Fibroblast of skin of back (primary cell): ENCODE measurements at places on chromosomes 7 and 10.

GRCh38 chr10:35895331-35895730 lies 253.2 kb upstream of the FZD8 start:
- peak; percentile 58 for DNase-seq

DNA sequence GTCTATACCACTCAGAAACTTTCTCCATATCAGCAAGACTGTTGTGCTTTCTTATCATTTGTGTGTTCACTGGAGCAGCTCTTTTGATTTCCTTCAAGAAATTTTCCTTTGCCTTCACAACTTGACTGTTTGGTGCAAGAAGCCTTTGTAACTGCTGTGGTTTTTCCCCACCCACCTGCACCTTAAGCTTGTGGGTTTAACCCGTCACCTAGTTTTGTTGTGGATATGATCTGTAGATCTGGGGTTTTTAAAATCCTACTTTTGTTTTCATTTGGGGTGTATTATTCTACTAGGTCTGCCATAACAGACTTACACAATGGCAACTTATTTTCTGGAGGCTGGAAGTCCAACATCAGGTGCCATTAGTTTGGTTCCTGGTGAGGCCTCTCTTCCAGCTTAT lies 30.5 kb upstream of the CHST3 start:
- no peak for DNase-seq

DNA sequence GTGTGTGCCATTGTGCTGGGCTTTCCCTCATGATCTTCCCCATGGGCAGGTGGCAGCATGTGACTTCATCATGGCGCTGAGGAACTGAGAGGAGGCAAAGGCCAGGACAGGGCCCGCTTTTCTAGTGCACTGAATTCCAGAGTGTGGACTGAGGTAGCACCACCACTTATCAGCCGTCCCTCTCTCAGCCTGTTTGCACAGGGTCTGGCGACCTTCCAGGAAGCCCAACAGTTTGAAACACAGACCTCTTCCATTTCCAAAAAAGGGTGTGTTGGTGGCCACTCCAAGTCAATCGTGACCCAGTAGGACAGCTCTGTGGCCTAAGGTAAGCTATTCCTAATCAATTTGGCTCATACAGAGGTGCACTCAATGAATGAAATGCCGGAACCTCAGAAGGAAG lies 4.4 kb downstream of the DNAJC30 start:
- no peak for DNase-seq

- no peak for DNase-seq
These were observed 27.2 kb downstream of the CACNA2D1 start for GRCh38 chr7:82416402-82416801.

DNA sequence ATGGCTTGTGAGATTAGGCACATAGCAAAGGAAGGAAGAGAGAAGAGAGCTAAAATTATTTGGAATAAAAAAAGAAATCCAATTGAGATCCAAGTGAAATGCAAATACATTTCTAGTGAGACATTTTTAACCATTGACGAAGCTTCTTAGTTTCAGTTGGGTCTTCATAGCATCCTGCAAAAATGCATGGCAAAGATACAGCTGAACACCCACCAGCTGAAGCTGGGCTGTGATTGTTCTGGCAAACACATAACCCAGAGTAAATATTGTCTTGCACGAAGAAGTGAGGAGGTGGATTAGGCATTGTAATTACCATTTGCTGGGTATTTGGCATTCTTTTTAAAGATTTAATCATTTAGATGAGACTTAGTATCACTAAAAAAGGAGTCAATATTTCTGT lies 409.4 kb downstream of the GRM8 start:
- DNase-seq = no peak

- DNase-seq = no peak
These were observed 133.4 kb downstream of the LRRC4 start for GRCh38 chr7:127897704-127898454.
